Testis (tissue), 5 donors: ENCODE measurements at places on chromosomes 2 and 18. TPM values are rescaled to one million over a fixed set of nuclear protein-coding genes. Genes with fewer than 3 reads are reported as not detected.

The SLC16A14 gene
- total RNA-seq = 2.8 TPM

The MAP2 gene
- 20.9 TPM for total RNA-seq

The VRK2 gene
- 18.5 TPM for total RNA-seq

The PKP4 gene
- total RNA-seq = 60.0 TPM

The TBR1 gene
- total RNA-seq = 2.4 TPM

The MAP3K19 gene
- total RNA-seq = 9.8 TPM

The SERPINB13 gene
- not detected for total RNA-seq
